ENCODE measurements at places on chromosomes 5 and 9.
A peak's percentile ranks its signal among the peaks of the same experiment; 100 is the strongest.

- DNase-seq = no peak
Measured at GRCh38 chr5:134083517-134083916, 31.0 kb upstream of the TCF7 start.

DNA sequence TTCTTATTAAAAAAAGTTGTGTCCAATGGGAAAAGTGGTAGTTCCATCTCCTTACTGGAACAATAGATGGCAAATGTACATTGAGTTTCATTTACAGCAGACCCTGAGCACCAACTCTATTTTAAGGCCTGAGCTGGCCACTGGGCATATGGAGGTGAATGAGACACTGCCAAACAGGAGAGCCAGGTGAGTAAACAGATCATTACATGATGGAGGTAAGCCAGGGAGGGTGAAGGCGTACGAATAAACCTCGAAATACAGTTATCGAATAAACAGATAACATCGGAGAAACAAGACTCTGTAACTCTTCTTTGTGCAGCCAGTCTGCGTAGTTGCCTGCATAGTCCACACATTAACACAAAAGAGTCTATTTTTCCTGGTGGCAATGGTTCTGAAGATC lies 446.4 kb upstream of the KLF4 start:
- DNase-seq = no peak

DNA sequence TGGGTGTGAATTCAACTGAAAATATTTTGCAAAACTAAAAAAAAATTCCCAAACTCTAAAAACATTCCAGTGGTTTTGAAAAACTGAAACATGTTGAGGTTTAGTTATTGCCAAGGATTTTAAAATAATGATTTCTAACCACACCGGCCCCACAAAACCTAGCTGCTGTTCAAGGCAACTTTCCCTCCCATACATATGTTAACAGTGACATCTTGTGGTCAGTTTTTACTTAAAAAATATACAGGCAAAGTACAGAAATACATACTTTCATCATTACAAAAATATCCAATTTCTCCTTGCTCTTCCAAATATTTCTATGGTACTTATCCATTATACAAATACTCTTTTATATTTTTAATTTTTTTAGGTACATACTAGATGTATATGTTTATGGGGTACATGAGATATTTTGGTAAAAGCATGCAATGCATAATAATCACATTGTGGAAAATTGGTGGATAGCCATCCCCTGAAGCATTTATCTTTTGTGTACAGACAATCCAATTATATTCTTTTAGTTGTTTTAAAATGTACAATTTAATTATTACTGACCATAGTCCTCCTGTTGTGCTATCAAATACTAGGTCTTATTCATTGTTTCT lies 34.4 kb upstream of the MRPS30 start:
- DNase-seq = peak; percentile 34

DNA sequence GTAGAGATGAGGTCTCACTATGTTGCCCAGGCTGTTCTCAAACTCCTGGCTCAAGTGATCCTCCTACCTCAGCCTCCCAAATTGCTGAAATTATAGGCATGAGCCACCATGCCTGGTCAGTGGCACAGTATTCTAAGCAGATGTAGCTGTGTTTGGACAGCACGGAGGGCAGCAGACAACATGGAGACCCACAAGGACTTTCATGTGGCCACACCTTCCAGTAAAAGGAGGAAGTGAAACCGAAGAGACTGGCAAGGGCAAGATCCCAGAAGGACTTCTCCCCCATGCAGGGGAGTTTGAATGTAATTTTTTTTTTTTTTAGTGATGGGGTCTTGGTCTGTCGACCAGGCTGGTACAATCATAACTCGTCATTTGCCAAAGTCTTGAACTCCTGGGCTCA lies 172.2 kb downstream of the TRPM3 start:
- DNase-seq = no peak

- no peak for DNase-seq
Measured at GRCh38 chr5:137837491-137838394, 29.9 kb upstream of the MYOT start.

DNA sequence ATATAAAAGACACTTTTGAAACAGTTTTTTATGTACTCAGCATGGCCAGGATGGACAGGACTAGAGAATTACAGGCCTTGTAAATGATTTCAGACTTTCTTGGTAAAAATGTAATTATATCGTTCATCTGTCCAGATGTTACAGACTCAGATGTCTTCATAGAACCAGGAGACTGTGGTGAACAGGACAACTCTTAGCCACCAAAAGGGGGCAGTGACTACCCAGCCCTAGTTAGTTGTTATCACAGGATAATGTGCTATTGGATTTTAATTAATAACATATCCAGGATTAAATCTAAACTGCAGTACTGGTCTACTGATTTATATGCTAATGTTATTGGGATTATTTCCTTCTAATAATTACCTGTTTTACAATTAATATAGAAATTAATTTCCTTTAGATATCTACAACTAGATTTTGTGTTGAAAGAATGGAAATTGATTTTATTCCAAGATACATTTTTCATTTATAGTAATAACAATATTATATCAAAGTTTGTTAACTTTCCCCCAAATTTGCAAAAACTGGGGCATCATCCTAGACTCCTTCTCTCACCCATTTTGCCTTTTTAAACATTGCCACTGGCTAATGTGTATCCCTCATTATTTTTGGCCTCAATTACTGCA lies 99.4 kb downstream of the MTREX start:
- DNase-seq = peak; percentile 28

GRCh38 chr5:180299526-180299925 lies 7.6 kb upstream of the MAPK9 start:
- no peak for DNase-seq

DNA sequence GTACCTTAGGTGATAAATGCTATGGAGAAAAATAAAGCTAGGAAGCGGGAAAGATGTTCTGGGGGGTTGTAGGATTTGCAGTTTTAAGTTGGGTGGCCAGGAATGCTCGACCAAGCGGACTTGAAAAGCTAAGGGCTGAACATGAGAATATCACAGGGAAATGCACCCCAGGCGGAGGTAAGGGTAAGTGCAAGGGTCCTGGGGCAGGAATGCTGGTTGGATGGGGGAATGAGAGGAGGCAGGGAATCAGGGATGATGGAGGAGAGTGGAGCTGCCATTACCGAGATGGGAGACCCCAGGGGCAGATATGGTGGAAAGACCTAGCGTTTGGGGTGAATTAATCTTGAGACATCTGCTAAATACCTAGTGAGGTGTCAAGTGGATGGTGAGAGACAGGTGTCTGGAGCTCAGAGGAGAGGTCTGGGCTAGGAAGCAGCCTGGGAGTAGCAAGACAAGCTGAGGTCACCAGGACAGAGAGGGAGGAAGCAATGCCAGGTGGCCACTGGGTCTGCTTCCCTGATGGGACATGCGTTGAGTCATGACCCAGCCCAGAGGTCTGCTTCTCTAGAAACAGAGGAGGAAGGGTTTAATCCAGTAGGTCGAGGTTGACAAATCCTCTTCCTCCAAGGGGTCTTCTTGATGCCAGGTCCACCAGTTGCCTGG lies 77.7 kb upstream of the ASS1 start:
- DNase-seq = no peak

- DNase-seq = peak; percentile 15
Measured at GRCh38 chr9:7342229-7342628, 457.3 kb downstream of the DMAC1 start.

GRCh38 chr9:124282442-124283227 lies 24.9 kb downstream of the NEK6 start:
- peak; percentile 17 for DNase-seq

DNA sequence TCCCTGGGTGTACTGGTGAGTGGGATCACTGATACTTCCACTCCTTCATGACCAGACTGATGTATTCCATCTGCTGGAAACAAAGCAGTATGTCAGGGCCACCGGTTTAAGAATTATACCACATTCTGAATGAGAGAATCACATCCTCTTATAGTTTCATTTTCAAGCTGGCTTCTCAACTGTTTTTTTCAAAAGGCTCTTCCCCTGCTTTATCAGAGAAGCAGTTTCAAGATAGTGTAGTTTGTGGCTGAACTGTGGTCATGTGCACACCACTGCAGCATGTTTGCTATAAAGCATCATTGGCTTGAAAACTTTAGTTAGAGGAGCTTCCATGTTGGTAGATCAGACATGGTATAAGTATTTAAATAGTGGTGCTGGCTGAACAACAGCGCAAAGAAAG lies 450.5 kb upstream of the CDH10 start:
- DNase-seq = no peak

DNA sequence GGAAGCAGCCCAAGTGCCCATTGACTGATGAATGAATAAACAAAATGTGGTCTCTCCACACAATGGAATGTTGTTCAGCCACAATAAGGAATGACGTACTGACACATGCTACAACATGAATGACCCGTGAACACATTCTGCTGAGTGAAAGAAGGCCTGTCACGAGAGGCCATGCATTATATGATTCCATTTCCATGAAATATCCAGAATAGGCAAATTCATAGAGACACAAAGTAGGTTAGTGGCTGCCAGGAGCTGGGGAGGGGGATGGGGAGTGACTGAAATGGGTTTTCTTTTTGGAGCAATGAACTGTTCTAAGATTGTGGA lies 41.4 kb downstream of the BICD2 start:
- no peak for DNase-seq

DNA sequence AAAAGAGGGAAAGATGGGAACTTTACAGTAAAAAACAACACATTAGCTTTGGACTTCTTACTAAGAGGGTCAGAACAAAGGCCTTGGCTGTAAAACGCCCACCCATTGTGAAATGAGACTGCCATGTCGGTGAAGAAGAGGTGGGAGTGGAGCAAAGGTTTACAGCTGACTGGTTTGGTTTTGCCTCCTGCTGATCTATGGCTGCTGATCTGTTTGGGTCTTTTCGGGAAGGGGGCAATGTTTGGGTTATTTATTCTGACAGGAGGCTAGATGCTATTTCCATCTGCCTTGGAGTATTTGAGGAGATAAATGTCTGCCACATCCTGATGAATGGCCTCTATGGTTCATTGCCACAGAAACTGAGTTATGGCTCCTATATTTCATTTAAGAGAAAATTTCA lies 408.7 kb downstream of the TLE4 start:
- no peak for DNase-seq

DNA sequence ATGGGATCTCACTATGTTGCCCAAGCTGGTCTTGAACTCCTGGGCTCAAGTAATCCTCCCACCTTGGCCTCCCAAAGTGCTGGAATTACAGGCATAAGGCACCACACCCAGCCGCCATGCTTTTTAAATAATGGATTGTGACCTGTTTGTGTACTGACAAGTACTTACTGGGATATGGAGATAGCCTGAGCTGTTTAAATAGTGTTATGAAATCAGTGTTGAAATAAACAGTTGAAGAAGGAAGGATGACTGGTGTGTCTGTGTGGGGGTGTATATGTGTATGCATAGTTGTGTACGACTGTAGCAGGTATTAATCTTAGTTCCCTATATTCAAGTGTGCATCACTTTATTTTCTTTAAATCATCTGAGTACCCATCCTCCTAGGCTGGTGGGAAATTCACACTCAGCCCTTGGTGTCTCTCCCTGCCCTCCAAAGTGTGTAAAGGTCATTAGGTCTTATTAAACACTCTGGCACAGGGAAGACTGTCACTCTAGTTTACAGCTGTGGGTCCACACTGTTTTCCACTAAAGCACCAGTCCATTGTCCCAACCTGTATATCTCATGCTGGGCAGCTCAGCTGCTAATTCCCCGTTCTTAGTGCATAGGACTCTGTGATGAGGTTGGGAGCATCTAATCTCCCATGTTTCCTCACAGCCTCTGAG lies 91.0 kb downstream of the SNX18 start:
- DNase-seq = peak; percentile 86

GRCh38 chr5:38451074-38451725 lies 105.2 kb downstream of the LIFR start:
- DNase-seq = no peak

GRCh38 chr5:171149772-171150171 lies 159.3 kb upstream of the TLX3 start:
- no peak for DNase-seq

GRCh38 chr9:69746859-69747560 lies 12.8 kb downstream of the PTAR1 start:
- no peak for DNase-seq

DNA sequence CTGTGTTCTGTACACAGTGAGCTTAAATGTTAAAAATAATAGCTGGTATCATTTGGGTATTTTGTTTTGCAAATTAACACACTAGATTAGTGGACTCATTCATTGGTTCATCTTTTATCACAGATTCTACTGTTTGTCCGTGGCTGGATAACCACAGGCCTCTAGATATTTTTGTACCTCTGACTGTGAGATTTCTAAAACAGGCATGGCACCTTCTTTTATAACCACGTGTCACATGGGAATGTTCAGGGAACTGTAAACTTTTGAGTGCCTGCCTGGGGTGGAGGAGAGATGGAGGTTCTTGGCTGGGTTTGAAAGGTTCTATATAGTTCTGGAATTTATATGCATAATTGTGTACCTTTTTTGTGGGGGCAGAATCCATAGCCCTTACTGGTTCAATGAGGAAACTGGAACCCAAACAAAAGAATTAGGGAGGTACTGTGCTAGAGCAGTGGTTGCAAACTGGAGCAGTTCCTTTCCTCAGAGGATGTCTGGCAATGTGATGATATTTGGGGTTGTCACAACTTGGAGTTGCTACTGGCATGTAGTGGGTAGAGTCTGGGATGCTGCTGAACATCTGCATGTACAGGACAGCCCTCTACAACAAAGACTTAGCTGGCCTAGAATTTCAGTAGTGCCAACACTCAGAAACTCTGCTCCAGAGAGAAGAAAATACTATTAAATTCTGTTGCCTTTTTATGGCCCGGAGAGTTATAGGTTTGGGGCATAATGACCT lies 16.9 kb downstream of the TLE4 start:
- DNase-seq = no peak

- no peak for DNase-seq
Measured at GRCh38 chr5:115382989-115383388, 86.5 kb upstream of the CCDC112 start.

- peak; percentile 70 for DNase-seq
Measured at GRCh38 chr5:39218482-39219402, 621 bp downstream of the FYB1 start.

All from inflammatory macrophage treated with lipopolysaccharide for 4 hours (primary cell).